ENCODE measurements at places on chromosomes 2 and 18.

GRCh38 chr18:9570255-9570654, 44.1 kb downstream of the PPP4R1 start:
- DNase-seq: no peak

- DNase-seq: no peak
Observed at GRCh38 chr2:158046121-158046880, 55.4 kb upstream of the UPP2 start.

DNA sequence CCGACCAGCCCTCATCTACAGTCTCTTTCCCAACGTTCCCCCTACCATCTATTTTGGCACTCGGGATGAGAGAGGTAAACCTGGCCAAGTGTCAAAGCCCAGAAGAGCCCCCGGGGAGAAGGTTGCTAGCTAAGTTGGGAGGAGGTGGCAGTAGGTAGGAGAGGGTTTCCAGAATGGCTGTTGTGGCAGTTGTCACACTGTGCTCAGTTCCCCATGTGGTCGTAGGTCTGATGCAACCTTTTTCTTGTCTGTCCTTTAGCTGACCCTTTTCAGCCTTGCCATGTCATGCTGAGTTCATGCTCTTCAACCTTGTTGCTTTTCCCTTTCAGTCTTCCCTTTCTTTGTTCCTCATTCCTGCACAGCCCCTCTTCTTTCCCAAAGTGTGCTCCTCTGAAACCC, 34.5 kb downstream of the TTLL4 start:
- DNase-seq: no peak

- no peak for DNase-seq
Observed at GRCh38 chr2:239312741-239313667, 87.8 kb downstream of the HDAC4 start.

DNA sequence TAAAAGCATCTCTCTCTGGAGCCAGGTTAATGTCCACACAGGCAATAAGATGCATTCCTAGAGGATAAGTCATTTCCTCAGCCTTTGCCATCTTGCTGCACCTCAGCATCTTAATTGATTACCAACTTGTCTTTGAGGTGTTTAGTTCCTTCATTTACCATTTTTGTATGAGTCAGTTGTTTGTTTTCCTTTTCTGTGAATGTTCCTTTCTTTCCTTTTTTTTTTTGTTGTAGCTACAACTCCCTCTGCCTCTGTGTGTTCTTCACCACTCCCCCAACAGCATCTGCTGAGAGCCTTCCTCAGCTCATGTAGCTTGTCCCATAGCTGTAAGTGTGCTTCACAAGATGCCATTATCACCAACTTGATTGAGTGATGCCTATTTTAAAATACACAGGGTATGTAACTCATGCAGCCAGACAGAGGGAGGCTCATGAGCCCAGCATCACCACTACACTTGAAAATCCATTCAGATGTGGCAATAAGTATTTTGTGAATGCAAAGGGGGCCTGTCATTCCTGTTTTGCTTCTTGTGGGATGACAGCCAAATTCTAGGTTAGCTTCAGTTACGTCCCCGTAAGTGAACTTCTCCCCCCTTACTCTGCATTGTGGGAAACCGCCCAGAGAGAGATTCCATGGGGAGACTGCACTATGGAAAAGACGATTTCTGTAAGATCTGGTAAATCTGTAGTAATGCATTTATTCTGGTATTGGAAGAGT, 315.9 kb upstream of the ZEB2 start:
- no peak for DNase-seq

DNA sequence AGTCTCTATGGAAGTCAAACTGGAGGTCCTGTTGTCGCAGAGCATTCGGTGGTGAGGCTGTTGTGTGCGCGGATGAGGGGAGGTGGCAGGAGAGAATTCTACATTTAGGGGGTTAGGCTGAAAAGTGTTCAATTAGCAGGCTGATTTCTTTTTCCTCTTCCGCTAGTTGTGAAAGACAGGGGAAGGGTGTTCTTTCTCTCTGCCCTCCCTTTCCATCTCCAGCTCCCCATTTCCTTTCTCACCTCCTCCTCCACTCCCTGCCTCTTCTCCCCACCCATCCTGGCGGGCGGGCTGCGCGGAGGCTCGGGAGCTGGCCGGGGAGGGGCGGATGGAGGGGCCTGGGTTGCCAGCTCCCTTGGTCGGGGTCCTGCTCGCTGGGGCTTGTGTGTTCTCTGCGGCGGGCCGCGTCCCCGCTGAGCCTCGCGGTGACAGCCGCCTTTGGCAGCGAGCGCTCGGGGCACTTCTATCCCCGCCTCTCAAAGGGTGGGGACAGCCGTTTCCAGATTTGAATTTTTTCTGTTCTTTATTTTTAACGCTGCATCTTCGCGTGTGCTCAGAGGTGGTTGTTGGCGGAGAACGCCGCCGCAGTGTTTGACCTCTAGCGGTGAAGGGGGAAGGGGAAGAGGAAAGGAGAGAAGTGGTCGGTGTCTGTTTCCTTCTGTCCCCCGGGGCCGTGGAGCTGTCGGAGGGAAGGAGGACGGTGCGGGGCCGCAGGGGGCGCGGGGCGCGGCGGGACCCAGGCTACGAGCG, 3.6 kb downstream of the SOX11 start:
- DNase-seq: no peak

DNA sequence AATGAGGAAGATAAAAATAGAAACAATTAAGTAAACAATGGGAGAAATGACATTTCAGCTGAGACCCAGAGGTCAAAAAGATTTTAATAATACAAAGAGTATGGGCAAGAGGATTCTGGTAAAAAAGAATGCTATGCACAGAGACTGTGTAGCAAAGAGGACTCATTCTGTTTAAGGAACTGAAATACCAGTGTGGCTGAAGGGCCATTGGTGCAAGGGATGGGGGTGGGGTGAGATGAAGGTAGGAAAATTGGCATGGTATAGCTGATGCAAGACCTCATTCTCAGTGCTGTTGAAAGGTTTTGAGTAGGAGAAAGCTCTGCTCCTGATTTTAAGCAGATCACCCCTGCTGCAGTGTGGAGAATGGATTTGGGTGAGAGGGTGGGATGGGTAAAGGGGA, 10.8 kb downstream of the GALNT1 start:
- no peak for DNase-seq

GRCh38 chr18:64202210-64202836, 53.4 kb upstream of the LINC00305 start:
- no peak for DNase-seq

GRCh38 chr18:56321470-56321869, 316.9 kb downstream of the TXNL1 start:
- DNase-seq: no peak

DNA sequence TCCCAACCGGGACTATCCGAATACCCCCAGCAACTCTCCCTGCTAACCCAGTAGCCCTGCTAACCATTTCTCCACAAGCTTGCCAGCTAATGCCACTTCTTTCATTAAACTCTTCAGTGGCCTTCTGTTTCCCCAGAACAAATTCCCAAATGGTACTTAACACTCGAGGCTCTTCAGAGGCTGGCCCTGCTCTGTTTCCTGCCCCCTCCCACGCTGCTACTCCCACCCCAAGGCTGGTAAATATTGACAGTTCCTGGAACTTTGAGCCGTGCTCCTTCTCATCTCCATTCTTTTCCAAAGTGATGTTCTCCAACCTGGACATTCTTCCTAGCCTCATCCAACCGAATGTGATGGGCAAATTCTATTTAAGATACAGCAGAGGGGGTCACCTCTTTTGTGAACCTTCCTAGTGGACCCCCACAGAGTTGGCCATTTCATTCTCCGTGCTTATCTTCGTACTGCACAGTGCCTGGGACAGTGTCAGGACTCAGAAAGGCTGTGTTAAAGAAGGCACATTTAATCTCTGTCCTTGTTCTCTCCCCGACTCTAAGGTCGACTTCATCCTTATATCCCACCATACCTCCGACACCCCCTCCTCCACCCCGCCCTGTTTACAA, 3.2 kb upstream of the KIDINS220 start:
- no peak for DNase-seq

DNA sequence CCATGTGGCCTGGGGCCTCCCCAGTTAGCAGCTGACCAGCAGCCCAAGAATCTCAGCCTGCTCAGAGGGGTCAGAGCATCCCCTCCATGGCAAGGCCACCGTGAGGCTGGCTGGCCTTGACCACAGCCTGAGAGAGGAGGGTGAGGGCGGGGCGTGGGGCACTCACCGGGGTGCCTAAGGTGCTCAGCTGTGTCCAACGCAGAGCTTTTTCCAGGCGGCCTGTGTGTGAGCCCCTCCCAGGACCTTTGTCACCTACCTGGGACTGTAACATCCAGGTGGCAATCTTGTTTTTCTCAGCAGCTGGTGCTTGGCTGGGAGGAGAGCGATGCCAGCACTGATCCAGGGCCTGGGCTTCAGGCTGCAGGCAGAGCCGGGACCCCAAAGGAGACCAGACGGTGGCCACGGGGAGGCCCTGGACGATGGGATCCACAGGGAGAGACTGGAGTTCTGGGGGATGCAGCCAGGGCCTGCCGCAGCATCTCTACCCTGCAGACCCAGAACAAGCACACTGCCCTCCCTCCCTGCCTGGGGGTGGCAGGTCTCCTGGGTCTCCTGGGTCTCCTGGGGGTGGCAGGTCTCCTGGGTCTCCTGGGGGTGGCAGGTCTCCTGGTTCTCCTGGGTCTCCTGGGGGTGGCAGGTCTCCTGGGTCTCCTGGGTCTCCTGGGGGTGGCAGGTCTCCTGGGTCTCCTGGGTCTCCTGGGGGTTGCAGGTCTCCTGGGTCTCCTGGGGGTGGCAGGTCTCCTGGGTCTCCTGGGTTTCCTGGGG, 12.3 kb downstream of the SNED1 start:
- no peak for DNase-seq

DNA sequence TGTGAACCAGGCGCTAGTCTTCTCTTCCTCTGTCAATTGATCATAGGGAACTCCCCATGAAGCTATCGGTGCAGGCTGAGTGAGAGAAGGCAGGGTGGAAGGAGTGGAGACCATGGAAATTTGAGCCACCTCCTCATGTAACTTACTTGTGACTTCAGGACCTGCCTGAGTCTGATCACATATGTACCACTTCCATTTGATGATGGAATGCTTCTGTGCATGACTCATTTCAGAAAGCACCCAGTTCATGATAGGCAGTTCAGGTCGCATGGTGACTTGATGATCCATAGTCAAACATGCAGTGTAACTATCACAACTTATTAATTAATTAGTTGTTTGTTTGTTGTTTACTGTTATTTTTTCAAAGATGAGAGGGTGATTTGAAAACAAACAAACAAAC, 1296.7 kb downstream of the SUCLG1 start:
- DNase-seq: no peak

DNA sequence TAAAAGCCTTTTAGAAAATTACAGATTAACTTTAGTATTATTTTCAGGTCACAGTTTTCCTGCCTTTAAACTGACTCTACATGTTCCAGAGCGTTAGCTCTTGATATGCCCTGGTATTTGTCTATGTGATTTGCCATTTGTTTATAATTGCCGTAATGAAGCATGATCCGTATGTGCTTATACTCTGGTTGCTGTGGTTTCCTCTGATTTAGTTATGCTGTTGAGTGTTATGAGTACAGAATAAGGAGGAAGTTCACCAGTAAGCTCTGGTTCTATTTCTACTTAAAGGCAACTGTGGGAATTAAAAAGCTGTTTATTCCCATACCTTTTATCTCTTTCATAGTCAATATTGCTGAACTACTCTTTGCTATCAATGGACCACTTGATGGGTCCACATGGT, 123.5 kb downstream of the OSBPL6 start:
- DNase-seq: no peak

Data from activated T-helper 1 cell treated with anti-CD3 and anti-CD28 coated beads, Interleukin-2, amount 50 U/mL, for 16 hours (primary cell).